Ovary (tissue), 10 donors: ENCODE measurements at places on chromosomes 3 and 15. TPM values are rescaled to one million over a fixed set of nuclear protein-coding genes. Genes with fewer than 3 reads are reported as not detected.

Gene RTP3
- not detected for total RNA-seq

DNA sequence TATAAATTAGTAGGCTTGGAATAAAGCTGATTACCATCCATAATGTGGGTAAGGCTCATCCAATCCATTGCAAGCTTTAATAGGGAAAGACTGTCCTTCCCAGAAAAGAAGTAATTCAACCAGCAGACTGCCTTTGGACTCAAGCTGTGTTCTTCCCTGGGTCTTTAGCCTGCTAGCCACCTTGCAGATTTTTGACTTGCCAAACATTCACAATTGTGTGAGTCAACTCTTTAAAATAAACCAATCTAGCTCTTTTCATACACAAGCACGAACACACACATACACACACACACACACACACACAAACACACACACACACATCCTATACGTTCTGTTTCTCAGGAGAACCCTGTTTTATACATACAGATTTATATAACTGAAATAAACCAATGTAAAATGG lies 248.1 kb downstream of the NAALADL2 start:
- DNase-seq: no peak

DNA sequence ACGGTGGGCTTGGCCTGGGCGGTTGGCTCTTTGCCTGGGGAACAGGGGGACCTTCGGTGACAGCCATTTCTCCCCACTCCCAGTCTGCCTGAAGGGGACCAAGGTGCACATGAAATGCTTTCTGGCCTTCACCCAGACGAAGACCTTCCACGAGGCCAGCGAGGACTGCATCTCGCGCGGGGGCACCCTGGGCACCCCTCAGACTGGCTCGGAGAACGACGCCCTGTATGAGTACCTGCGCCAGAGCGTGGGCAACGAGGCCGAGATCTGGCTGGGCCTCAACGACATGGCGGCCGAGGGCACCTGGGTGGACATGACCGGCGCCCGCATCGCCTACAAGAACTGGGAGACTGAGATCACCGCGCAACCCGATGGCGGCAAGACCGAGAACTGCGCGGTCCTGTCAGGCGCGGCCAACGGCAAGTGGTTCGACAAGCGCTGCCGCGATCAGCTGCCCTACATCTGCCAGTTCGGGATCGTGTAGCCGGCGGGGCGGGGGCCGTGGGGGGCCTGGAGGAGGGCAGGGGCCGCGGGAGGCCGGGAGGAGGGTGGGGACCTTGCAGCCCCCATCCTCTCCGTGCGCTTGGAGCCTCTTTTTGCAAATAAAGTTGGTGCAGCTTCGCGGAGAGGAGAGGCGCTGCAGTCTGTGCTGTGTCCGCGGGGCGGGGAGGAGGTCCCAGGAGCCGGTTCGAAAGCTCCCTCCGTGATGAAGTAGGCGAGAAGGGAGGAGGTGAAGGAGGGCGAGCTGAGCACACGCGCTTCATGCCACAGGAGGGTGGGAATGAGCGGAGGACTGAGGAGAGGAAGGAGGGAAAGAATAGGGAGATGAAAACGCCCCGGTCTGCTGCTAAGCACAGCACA lies 9.6 kb downstream of the CLEC3B start:
- DNase-seq: peak; percentile 46

GRCh38 chr15:43903864-43904290 lies 77.1 kb downstream of the WDR76 start:
- peak; percentile 15 for DNase-seq

Gene KLHL6
- 3.9 TPM for total RNA-seq

GRCh38 chr3:129628169-129628522 lies 21.7 kb upstream of the PLXND1 start:
- no peak for DNase-seq

- no peak for DNase-seq
Measured at GRCh38 chr3:94673876-94674275, 611.0 kb downstream of the NSUN3 start.

DNA sequence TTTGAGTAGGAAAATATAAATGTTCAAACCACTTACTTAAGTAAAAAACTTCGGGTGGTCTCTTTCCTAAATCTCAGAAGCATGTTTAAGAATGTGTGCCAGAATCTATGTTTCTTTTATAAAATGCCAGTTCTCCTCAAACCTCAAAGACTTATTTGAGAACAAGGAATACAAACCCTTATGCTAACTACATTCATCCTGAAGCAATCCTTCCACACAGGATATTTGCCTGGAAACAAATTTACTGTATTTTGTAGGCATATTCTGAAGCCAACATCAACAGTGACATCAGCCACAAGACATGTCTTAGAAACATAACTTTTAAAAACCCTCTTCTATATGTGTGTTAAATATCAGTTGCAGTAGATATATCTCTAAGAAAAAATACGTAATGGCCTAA lies 1077.0 kb downstream of the ROBO1 start:
- no peak for DNase-seq

DNA sequence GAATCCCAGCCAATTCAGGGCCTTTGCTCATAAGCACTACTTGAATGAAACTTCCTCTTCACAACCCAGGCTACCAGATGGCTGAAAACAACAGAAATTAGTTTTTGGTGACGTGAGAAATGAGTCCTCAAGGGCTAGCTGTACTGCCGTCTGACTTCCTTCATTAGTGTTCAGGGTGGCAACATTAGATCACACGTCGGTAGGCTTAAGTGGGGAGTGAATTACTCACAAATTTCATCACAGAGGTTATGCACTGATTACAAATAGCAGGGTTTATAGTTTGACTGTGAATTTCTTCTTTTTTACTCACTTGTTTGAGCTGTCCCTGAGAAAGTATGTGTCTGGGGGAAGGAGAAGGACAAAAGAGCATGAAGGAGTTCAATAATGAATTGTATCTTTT lies 397.2 kb downstream of the GAP43 start:
- DNase-seq: no peak

DNA sequence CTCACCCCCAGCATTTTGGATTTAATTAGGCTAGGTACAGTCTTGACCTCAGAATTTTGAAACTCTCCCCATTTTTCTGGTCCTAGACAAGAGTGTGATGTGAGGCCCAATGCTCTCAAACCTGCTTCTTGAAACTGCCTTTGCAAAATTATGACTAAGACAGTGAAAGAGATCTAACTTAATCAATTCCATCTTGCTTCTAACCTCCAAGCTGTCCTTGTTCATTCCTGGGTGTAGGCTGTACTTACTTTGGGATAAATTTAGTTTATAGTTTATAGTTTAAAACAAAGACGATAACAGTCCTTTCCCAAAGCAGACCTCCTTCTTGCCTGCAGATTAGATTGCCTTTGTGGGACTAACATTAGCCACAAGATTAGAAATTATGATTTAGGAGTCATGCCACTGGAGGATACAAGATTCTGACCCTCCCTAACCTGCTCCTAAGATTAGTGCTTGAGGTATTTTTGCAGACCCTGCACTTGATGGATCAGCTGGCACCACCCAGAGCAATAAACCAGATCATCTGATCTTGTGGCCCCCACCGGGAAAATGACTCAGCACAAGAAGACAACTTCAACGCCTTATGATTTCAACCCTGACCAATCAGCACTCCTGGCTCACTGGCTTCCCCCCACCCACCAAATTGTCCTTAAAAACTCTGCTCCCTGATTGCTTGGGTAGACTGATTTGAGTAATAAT lies 59.6 kb downstream of the CD200R1L start:
- no peak for DNase-seq

DNA sequence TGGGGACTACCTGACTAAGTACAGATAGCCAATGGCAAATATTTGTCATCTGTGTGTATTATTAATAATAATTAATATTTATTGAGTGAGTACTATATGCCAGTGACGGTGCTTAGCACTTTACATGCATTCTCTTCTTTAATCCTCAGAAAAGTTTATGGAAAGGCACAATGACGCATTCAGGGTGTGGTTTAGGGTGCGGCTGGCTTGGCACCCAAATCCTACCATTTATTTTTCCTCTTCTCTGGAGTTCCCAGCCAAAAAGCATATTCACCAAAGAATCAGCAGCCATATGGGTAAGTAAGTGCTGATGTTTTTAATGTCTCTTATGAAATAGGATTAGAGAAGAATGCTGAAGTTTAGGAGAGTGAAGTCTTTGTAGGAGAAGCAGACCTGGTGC lies 140.4 kb upstream of the TP63 start:
- no peak for DNase-seq

Gene PLSCR5
- not detected for total RNA-seq

DNA sequence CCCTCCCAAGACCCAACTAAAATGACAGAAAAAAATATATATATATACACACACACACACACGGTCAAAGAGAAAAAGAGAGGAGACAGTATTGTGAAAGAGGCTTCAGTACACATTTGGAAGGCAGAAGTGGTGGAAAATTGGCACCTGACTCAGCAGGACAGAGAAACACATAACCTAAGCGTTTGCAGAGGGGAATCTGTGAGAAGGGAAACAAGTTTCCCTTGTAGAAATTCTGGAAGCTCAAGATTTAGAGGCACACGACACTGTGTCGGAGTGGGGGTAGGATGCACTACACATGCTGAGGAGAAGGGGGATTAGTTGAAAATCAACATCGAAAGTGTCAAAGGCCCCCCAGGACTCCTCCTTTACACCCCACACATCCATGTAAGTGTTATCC lies 53.1 kb downstream of the PAK2 start:
- no peak for DNase-seq

DNA sequence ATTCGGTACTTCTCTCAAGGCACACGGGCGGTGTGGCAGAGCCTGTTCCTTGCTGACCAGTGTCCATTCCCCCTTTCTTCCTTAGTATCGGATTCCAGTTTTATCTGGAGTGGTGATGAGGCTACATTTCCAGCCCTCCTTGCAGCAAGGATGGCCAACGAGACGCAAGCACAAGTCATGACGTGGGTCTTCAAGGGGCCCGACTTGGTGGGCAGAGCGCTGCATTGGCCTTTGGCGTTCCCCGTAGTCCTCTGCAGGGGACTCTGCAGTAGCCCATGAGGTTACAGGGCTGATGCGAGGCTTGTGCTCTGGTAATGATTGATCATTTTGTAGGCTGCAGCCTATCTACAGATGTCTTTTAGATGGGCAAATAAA lies 194.5 kb downstream of the OPA1 start:
- no peak for DNase-seq

Gene SQOR
- 28.1 TPM for total RNA-seq

Gene VPS13C
- 48.2 TPM for total RNA-seq

DNA sequence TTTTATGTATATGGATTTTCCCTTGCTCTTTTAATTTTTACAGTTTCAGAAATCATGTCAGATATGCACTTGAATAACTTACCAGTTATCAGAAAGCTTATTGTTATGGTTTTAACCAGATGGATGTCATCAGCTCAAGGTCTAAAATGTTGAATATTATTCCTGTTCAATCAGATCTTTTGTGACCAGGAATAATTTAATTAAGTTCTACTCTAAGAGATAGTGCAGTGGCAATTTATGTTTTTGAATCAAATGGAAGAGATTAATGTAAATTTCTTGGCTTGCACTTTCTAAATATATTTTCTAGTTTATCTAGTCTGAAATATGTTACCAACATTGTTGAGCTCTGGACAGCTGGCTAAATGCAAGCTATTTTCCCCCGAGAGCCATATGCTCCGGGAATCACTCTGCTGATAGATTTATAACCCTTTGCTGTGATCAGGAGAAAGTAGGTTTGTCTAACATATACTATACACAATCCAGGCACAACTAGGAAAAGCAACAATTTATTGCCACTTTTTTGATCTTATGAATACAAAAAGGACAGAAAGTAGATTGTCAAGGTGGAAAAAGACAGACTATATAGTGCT lies 76.8 kb upstream of the CD96 start:
- no peak for DNase-seq

GRCh38 chr15:81223346-81223971 lies 26.8 kb downstream of the IL16 start:
- no peak for DNase-seq
